ENCODE measurements at places on chromosomes 5 and 9. TPM values are rescaled to one million over a fixed set of nuclear protein-coding genes. Genes with fewer than 3 reads are reported as not detected.
A peak's percentile ranks its signal among the peaks of the same experiment; 100 is the strongest.

Gene PDE4D
- polyA plus RNA-seq: 40.8 TPM

Gene SLC34A3
- polyA plus RNA-seq: 1.8 TPM

- no peak for DNase-seq
Measured at GRCh38 chr5:39816156-39816845, 391.5 kb upstream of the DAB2 start.

DNA sequence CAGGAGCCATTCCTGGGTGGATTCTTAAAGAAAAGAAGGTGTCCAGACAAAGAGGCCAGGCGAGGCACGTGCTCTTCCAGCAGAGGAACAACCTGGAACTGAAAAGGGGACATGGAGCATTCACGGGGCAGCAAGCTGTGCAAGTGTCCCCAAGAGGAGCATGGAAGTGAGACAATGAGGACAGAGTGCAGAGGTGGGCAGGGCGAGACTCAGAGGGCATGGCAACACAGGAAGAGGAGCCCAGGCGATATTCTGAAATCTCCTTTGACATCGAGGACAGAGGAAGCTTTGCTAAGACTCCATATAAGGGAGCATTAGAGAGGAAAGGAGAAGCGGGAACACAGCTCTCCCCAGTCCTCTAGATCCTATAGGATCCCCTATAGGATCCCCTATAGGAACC, 29.4 kb upstream of the SPATA31E1 start:
- no peak for DNase-seq

- DNase-seq: no peak
Measured at GRCh38 chr5:17436350-17436749, 61.7 kb upstream of the TAF11L2 start.

- no peak for DNase-seq
Measured at GRCh38 chr9:89171693-89172092, 6.9 kb downstream of the SHC3 start.

- no peak for DNase-seq
Measured at GRCh38 chr5:82339792-82340191, 61.6 kb upstream of the RPS23 start.

GRCh38 chr5:131720714-131721113, 76.1 kb downstream of the FNIP1 start:
- DNase-seq: no peak

DNA sequence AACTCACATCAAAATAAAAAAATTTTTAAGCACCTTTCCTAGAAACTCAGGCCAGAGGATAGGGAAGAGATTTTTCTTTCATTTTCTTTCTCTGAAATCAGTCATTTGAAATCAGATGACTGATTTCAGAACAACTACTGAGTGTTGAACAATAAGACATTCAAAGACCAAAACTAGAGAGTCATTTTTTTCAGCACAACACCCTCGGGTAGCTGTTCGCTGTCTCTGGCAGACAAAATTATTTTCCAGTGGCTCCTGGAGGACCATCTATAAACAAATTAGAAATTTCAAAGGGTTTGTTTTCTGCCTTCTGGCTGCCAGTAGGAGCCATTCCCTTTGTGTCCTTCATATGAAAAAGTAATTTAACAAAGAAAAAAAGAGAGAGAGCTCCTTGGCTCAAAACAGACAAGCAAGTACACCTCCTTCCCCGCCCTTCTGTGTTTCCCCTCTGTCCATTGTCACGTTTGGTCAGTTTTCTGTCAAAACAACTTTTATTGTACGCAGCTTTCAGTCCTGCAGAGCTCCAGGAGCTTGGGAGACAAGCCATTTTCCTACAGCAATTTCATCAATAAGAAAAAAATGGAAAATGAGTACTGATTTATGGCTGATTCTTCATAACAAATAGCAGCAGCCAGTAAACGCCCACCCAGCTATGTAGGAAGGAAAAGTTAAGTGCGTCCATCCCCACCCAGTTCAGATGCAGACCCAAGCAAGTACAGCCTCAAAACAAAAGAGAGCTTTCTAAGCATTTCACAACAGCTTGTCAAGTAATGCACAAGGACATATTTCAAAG, 405.2 kb downstream of the ZNF608 start:
- peak; percentile 75 for DNase-seq

DNA sequence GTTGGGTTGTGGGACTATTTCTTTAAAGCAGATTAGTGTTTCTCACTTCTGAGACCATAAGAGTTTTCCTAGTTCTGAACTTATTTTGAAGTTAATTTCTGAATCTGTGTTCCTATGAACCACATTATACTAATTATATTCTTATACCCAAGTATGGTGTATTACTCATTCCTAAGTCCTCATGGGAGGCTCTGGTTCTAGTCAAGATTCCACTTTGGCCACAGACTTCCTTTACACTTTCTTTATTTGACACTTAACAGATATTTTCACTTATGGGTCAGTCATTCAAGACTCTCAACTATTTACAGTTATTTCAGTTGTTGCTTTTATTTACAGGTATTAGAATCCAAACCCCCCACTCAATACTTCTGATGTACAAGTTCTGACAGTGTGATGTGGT, 937.2 kb upstream of the TYRP1 start:
- no peak for DNase-seq

DNA sequence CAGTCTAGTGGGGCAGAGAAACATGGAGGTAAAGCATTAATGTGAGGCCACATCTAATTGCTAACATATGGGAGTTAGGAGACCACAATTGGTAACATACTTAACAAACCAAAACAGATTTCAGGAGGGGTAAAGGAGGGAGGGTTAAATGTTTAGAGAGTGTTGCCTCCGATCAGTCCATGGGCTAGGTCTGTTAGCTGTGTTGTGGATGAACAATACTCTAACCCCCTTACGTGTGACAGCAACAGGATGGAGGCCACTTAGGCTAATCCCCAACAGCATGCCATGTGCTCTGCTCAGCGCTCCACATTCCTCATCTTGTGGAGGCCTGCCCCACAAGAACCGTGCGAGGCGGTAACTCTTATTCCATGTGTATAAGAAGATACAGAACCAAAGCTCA, 167.0 kb downstream of the CRB2 start:
- no peak for DNase-seq

DNA sequence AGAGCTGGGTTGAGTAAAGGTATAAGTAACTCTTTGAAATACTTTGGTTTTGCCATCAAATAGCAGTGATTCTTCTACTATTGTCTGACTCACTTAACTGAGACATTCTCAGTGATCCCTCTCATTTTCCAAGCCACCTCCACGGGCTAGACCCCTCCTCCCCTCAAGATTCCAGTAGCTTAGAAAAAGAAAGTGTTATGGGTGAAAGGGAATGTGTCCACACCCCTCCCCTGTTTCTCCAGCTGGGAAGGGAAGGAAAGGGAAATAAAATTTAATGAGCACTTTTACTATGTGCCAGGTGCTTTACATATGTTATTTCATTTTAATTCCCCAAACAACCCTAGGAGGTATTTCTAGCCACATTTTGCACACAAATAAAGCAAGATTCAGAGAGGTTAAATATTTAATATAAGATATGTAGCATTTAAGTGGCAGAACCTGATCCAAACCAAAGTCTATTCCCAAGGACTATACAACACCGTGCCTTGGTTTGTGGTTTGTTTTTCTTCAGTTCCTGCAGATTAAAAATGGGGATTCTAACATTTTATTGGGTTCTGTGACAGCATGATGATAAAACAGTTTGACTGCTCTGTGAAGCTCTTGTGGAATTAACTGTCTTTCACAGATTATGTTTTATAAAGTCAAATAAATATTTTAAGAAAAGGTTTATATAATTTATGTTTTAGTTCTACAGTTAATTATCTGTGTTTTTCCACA, 135.9 kb downstream of the ZSWIM6 start:
- no peak for DNase-seq

DNA sequence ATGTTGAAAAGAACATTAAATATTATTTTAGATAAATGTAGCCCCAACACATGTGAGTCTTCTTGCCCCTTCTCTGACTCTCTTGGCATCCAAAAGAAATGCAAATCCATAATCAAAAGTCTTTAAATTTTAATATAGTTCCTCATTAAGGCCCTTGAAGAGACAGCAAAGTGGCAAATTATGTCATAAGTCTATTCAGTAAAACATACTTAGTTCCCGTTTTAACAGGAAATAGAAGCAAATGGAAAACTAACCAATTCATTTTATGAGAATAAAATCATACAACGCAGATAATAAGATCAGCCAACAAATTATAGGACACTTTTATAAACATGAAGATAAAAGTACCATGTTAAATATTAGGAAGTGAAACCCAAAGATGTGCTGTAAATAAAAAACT, 20.1 kb upstream of the IFNB1 start:
- no peak for DNase-seq

Measured in hindlimb muscle (tissue), 1 donor.